Dorsolateral prefrontal cortex (tissue), 122 donors: ENCODE measurements at places on chromosomes 3 and 15.

GRCh38 chr3:80549173-80549572 is 781.4 kb upstream of the ROBO1 start:
- DNase-seq: no peak

GRCh38 chr3:37943631-37944314 is 46.8 kb upstream of the VILL start:
- DNase-seq: no peak

GRCh38 chr15:68106656-68107055 is 52.5 kb downstream of the PIAS1 start:
- DNase-seq: no peak

DNA sequence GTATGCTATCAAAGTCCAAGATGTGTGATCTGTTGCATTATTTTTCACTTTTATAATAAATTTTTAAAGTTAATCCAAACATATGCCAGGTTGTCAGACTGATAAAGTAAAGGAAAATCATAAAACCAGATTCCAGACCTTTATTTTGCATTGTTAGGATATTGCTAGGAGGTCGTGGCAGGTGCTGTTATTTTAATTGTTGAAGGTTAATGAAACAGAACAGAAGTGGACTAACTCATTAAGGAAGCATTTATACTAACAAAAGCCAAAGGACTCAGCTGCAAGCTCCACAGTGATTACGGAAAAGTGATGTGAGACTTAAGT is 63.1 kb downstream of the DCLK3 start:
- no peak for DNase-seq

DNA sequence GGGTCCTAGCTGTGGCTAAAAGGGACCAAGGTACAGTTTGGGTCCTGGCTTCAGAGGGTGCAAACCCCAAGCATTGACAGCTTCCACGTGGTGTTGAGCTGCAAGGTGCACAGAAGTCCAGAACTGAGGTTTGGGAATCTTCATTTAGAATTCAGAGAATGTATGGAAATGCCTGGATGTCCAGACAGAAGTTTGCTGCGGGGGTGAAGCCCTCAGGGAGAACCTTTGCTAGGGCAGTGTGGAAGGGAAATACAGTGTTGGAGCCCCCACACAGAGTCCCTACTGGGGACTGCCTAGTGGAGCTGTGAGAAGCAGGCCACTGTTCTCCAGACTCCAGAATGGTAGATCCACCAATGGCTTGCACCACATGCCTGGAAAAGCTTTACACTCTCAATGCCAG is 17.9 kb downstream of the RNF13 start:
- DNase-seq: no peak

DNA sequence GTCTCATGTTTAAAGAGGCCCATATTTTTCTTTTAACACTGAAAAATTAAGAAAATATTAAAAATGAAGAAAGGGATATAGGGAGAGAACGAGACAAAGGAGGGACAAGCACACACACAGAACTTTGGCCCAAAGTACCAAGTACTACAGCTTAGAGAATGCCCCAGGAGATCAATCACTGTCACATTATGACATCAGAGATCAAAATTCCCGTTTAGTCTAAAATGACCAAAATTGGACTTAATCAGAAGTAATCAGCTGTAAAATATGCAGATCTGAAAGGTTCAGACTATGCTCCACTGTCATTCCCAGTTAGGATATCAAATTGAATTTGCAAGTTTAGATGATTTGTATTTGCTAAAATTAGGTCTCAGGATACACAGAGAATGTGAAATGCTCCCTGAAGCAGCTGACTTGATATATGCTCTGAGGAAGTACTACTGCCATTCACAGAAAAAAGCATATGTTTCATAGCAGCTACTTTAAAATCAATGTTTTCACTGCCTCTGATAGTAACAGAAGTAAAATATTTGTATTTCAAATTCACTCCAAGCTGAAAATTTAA is 123.0 kb downstream of the PEAK1 start:
- no peak for DNase-seq

- no peak for DNase-seq
These were observed 40.3 kb upstream of the ICE2 start for GRCh38 chr15:60519218-60519617.
